Posterior cingulate gyrus (tissue), 11 donors: ENCODE measurements at places on chromosomes 7 and 10.

DNA sequence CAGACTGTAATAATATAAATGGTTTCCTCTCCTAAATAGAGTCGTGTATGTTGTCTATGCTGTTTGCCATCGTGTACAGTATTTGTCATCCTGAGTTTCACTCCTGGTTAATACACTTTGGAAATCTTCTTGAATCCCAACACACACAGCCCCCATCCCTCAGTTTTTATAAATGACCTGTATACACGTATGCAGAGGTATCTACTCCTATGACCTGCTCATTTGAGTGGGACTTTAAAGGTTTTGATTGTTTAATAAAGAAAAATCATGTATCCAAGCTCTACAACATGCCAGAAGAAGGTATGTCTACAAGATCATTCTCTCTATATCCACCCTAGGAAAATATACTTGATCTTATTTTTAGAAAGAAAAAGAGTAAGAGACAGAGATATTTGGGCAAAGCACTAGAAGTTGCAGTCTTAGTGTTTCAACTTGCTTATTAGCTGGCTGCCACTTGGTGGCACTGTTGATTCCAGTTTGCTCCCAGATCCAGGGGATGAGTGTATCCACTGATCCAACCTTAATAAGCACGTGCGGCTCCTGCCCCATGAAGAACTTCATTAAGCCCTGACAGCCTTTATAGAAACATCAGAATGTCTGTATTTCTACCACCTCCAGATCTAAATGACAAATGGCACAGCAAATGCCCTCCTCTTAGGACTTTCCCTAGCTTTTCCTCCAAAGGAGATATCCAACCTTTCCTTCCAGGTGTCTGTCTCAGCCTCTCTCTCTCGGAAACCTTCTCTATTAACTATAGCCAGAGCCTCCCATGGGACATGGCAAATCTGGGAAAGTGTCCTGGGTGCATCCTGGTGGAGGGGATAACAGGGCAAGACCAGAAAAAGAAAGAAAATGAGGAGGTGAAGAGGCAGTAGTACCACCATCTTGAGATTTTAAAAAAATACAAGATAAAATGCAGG lies 181.6 kb upstream of the NEBL start:
- DNase-seq, result peak; percentile 52

GRCh38 chr7:54811041-54811845 lies 52.2 kb upstream of the SEC61G start:
- no peak for DNase-seq

DNA sequence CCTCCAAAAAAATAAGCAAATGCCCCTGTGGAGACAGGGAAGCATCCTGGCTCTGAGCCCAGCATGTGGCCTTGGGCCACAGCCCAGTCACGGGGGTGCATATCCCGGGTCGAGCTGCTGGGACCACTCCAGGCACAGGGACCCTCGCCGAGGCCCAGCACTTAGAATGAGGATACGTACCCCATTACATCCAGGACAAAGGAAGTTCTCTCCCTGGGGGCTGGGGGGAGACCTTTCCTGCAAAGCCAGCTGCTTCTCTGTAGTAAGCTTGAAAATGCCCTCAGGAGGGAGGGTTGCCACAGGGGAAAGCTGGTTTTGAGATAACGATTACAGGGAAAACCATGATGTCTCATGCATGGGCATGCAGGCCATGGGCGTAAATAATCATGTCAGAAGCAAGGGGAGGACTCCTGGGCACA lies 75.5 kb downstream of the HIPK2 start:
- no peak for DNase-seq

GRCh38 chr7:18553605-18554003 lies 58.1 kb downstream of the HDAC9 start:
- no peak for DNase-seq

GRCh38 chr10:96646751-96647166 lies 59.9 kb upstream of the TM9SF3 start:
- DNase-seq, result no peak

DNA sequence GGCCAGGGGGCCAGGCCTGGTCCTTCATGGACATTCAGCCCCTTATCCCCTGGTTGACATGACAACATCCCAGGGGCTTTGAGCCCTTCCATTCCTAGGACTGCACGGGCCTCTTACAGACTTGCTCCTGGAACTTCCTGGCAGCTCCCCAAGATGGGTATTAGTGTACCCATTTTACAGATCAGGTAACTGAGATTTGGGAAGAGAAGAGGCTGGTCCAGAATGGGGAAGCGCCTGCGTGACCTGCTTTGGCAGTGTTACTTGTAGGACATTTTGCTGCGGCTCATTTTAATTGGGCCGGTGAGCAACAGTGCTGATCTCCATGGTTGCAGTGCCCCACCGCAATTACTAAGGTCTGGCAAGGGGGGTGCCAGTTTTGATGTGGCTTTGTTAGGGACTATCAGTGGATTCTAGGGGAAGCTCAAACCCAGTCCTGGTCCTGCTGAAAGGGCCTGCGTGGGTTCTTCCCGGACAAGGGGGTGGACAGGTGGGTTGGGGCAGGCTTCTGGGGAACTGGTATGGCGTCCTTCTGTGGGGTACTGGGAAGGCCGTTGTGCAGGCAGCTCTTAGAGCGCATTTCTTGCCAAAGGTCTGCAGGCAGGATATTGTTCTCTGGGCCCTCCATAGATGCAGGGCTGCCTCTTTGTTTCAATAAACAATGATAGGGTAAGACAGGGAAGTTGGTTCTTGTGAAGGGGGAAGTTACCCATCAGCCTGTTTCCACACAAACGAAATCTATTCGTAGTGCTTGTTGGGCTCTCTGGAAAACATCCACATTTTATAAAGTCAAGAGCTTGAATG lies 137.6 kb downstream of the RGS10 start:
- no peak for DNase-seq

DNA sequence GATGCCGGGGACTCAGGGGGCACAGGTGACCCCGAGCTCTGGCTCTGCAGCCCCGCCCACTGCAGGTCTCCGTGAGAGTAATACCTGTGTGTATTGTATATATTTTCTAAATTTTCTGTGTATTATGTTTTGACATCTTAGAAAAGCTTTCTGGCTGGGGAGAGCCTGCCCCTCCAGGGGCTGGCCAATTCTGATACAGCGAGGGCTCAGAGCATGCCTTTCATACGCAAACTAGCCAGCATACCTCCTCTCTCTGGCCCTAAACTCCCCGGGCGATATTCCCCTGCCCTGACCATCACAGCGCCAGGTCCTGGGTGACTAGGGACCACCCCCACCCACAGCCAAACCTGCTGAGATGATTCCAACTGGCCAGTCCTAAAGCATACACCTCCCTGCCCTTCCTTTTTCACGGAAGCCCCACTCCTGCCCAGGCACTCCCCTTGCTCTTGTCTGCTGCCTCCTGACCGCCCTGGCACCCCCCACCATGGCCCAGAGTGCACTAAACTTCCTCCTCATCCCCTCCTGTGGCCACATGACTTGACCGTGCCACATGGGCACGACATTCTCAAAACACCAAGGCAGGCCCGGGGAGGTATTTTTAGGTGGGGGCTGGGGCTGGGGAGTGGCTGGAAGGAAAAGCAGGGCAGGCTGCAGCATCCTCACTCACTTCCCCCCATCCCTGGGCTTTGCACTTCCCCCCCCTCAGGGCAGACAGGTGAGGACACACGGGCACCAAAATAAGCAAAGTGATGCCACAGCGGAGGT lies 61.5 kb downstream of the INSIG1 start:
- DNase-seq, result no peak

GRCh38 chr7:157709531-157710251 lies 372.9 kb downstream of the DNAJB6 start:
- no peak for DNase-seq

DNA sequence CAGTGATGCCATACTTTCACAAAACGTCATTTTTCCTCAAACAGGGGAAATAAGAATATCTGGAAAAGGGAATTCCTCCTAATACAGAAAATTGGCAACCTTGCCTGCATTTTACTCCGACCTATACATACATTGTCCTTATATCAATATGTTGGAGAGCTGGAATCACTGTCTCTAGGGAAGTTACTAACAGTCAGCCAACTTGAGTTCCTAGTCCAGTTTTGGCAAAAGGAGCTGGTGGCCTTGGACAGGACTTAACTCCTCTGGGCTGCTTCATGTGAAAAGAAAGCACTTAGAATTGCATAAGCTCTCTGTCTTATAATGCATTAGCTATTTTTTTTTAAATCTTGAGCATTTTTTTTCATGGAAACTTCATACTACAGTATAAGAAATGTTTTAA lies 174.2 kb upstream of the HGF start:
- DNase-seq, result no peak
